ENCODE measurements at places on chromosomes 4 and X.
A peak's percentile ranks its signal among the peaks of the same experiment; 100 is the strongest.

DNA sequence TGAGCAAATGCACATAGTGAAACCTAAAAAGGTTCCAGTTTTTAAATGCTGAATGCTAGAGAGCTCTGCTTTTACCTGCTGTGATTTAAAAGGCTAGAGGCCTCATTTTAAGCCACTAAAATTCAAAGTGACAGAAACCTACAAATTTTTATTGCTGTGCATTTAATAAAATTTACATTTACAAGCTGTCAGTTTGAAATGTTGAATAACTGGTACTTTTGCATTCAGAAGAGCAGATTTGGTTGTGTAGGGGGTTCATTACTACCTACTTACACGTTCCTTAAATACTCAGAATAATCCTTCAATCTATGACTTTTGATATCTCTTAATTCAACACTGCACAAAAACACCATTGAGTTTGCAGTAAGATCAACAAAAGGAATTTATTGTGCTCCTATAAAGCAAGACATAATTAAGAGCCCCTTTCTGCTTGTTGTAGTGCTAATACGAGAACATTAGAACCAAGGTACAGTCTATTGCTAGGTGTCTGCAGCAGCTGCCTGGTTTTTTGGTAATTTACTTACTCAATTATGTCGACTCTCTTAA lies 27.9 kb downstream of the NKX3-2 start:
- DNase-seq, result no peak

DNA sequence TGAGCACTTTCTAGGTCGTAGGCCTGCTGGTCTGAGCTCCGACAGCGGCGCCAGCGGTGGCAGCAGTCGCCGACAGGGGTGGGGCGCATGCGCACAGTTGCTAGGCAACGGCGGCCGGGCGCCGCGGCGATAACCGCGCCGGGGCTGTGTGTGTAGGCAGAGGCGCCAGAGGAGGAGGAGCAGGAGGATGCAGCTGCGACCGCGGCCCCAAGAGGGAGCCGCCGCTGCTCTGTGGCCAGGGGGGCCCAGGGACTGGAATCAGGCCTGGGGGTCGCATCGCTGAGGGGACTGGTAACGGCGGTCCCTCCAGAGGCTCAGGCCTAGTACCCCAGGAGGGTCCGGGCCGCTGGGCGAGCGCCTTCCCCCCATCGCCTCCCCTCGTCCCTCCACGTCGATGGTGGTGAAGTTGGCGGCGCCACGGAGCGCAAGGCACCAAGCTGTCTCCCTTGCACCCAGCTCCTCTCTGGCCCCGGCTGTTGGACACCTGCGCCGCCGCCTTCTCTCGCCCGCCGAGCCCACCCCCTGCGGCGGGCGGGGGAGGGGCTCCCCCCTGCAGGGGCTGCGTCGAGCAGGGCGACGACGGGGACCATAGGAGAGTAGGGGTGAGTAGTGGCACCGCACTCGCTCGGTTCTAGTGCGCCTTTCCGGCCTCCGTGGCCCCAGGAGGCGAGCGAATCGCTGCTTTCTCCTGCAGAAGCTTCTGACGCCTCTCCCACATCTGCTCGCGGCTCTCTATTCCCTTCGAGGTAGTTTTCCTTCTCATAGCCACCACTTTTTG lies 58.6 kb upstream of the ZC4H2 start:
- DNase-seq, result peak; percentile 16

- no peak for DNase-seq
Measured at GRCh38 chr4:168881781-168882420, 128.2 kb downstream of the CBR4 start.

- no peak for DNase-seq
Measured at GRCh38 chrX:92213786-92214185, 434.6 kb downstream of the PCDH11X start.

GRCh38 chrX:80812176-80812575 lies 2.5 kb upstream of the BRWD3 start:
- DNase-seq, result no peak

GRCh38 chr4:109184491-109184961 lies 117.9 kb downstream of the COL25A1 start:
- peak; percentile 16 for DNase-seq
